ENCODE measurements at places on chromosomes 5 and 9. TPM values are rescaled to one million over a fixed set of nuclear protein-coding genes. Genes with fewer than 3 reads are reported as not detected.

The SPINK14 gene
- not detected for total RNA-seq

DNA sequence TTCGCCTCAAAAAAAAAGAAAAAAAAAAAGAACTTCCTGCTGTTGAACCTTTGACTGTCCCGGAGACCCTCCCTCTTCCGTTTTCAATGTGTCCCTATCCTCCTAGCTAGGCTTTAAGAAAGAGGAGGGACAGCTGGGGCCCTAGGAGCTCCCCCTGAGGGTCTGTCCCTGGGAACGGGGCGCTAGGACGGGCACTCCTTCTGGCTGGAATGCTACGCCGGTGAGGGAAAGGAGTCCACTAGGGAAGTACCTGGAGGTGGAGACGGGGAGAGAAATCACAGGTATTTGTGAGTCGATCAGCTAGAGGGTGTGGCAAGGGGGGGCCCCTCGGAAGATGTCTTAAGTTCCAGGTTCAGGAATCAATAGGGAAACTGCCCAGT is 4.6 kb downstream of the SIT1 start:
- H3K27me3 ChIP-seq: no peaks in the 10 kb centered on the region
- H3K27ac ChIP-seq: peak overlapping the region; percentile 94
- no peaks in the 10 kb centered on the region for H3K36me3 ChIP-seq

DNA sequence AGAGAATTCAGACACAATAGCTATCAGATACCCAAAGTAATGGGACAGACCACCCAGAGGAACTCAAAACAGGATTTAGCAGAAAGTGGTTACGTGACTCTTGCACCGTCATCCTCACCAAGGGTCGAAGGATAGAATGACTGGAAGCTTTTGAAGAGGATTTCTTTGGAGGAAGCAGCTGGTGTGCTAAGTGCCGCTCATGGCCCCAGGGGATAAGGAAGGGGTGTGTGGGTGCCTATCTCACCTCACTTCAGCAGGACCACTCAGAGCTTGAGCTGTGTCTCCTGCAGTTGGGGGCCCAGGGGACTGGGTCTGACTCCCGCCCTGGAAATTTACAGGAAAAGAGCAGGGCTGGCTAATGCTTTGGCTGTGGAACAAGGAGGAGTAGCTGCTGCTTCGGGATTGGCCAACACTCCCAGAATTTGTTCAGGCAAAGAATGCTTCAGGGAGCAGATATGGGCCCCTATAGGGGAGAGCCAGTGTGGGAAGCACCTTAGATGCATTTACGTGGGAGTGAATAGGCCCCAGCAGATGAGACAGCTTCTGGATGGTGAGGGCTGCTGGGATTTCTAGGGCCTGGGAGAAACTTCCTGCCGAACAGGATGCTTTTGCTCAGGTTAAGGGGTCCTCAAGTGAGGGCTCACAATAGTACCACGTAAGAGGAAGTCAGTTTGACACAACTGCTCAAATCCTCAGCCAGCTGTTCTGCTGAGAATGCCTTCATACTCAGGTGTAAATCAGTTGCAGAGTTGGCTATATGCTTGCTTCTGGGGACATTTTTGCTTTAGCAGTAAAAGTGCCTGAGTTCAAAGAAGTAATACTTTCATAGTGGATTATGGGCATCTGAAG is 29.1 kb upstream of the TOMM5 start:
- no peak for DNase-seq
- H3K27me3 ChIP-seq: peaks cover 10% of the 10 kb centered on the region
- no peaks in the 10 kb centered on the region for H3K4me1 ChIP-seq
- no peaks in the 10 kb centered on the region for H3K36me3 ChIP-seq
- no peak overlapping the region for H3K4me3 ChIP-seq

- H3K4me3 ChIP-seq: no peak overlapping the region
- no peak overlapping the region for H3K27ac ChIP-seq
- H3K36me3 ChIP-seq: no peaks in the 10 kb centered on the region
- DNase-seq: no peak
- no peaks in the 10 kb centered on the region for H3K27me3 ChIP-seq
Observed at GRCh38 chr9:3415906-3416305, 109.9 kb downstream of the RFX3 start.

DNA sequence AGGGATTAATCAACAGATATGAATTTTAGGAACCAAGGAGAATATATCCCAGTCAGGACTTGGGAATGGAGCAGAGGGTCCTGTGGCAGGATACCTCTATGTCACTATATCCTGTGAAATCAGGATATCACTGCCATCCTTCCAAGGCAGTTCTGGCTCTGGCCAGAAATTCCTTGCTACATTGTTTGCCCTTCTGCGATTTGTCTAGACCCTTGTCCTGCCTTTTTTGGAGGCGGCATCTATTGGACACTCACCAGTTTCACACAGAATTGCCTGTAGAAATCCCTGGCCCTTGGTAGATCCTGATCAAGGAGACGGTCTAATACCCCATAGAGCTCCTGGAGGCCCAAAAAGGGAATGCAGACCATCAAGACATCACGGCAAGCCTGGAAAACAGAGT is 71.2 kb downstream of the MROH2B start:
- H3K27me3 ChIP-seq: peaks cover 2% of the 10 kb centered on the region
- no peaks in the 10 kb centered on the region for H3K4me1 ChIP-seq
- DNase-seq: no peak
- no peak overlapping the region for H3K27ac ChIP-seq

The ACSL6 gene
- 1.5 TPM for total RNA-seq

GRCh38 chr5:72268753-72269410 is 51.2 kb downstream of the MRPS27 start:
- H3K4me1 ChIP-seq: peaks cover 4% of the 10 kb centered on the region
- no peak overlapping the region for H3K4me3 ChIP-seq
- H3K36me3 ChIP-seq: no peaks in the 10 kb centered on the region
- no peak overlapping the region for H3K27ac ChIP-seq
- peak; percentile 61 for DNase-seq
- H3K27me3 ChIP-seq: no peaks in the 10 kb centered on the region

DNA sequence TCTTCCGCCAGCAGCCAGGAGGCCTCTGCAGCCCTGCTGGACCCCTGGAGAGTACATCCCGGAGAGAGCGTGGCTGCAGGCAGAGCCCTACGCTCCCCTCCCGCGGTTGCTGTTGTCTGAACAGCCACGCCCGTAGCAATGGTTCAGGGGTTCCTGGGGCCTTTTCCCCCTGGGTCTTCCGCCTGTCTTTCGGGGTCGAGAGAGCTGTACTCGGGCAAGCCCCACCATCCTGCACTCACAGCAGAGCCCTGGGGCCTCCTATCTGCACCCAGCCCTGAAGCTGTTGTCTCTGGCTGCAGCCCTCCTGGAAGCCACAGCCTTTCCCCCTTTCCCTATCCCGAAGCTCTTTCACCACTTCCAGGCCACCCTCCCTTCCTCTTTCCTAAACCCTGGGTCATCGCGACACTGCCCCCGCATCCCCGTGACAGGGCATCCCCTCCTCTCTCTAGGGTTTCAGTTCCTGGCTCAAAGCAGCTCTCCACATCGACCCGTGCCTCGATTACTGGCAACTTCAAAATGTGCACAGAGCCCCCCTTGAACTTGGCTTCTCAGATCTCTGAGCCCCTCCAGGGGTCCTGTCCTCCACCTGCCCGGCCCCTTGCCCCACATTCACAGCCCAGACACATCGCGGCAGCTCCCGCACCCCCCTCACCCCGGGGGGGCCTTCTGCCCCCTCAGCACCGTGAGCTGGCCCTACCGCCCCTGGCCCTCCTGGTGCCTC is 43.9 kb upstream of the CEP72 start:
- no peaks in the 10 kb centered on the region for H3K36me3 ChIP-seq
- no peak for DNase-seq
- H3K27me3 ChIP-seq: peaks cover 19% of the 10 kb centered on the region
- no peak overlapping the region for H3K27ac ChIP-seq

- peaks cover 47% of the 10 kb centered on the region for H3K27me3 ChIP-seq
- no peaks in the 10 kb centered on the region for H3K4me1 ChIP-seq
- H3K27ac ChIP-seq: no peak overlapping the region
- DNase-seq: no peak
Observed at GRCh38 chr5:73282383-73282782, 109.4 kb downstream of the TMEM174 start.

DNA sequence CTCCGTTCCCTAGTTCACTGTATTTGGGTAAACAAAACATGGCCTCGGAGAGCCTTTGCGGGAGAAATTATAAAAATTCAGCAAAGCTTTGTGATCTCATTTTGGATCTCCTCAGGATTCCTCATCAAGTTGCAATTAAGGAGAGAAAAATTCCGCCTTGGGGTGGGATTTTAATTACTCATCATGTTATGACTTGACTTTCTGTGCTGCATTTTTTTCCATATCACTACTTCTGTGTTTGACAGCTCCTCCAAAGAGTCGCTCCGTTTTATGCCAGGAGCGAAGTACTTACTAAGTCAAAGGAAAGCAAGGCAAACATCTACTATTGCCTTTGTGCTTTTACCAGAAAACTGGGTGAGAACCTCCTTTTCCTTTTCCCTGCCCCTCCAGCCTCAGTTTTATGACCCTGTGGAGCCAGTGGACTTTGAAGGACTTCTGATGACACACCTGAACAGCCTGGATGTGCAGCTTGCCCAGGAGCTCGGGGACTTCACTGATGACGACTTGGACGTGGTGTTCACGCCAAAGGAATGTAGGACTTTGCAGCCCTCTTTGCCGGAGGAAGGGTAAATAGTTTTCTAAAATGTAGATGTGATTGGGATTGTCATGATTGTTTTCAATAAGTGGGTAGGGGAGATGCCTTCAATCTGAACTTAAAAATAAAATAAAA is 71.5 kb downstream of the DOCK8 start:
- no peaks in the 10 kb centered on the region for H3K27me3 ChIP-seq
- H3K4me1 ChIP-seq: peaks cover 30% of the 10 kb centered on the region
- no peak for DNase-seq
- no peak overlapping the region for H3K27ac ChIP-seq
- H3K36me3 ChIP-seq: peaks cover 26% of the 10 kb centered on the region
- H3K4me3 ChIP-seq: no peak overlapping the region

- no peak overlapping the region for H3K4me3 ChIP-seq
- H3K36me3 ChIP-seq: peaks cover 3% of the 10 kb centered on the region
- no peaks in the 10 kb centered on the region for H3K27me3 ChIP-seq
- H3K27ac ChIP-seq: no peak overlapping the region
Observed at GRCh38 chr9:137178939-137179630, 7.2 kb upstream of the TMEM210 start.

DNA sequence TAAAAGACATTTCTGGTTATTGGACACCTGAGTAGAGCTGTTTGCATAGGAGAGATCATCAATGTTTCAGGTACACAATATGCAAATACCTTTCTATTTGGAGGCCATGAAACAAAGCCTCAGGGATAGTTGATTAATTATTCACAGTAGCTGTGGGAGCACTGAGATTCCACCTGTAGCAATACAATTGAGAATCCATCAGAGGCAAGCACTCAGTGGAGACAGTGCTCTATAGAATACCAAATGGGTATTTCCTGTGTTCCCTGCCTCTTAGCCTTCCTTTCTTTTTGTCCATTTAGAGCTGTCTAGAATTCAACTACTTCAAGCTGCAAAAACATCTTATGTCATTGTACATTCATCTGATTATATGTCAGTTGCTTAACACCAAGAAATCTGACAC is 1754.0 kb upstream of the ACO1 start:
- H3K36me3 ChIP-seq: peaks cover 5% of the 10 kb centered on the region
- H3K27ac ChIP-seq: no peak overlapping the region
- no peak overlapping the region for H3K4me3 ChIP-seq
- no peak for DNase-seq
- H3K27me3 ChIP-seq: no peaks in the 10 kb centered on the region

- H3K27me3 ChIP-seq: no peaks in the 10 kb centered on the region
- H3K36me3 ChIP-seq: no peaks in the 10 kb centered on the region
- H3K27ac ChIP-seq: no peak overlapping the region
- H3K4me1 ChIP-seq: no peaks in the 10 kb centered on the region
- DNase-seq: no peak
Observed at GRCh38 chr9:14066831-14067230, 247.1 kb downstream of the NFIB start.

GRCh38 chr9:107875571-107875980 is 386.0 kb upstream of the KLF4 start:
- H3K27me3 ChIP-seq: peaks cover 2% of the 10 kb centered on the region
- H3K4me3 ChIP-seq: no peak overlapping the region
- H3K4me1 ChIP-seq: no peaks in the 10 kb centered on the region
- no peak for DNase-seq
- H3K27ac ChIP-seq: no peak overlapping the region
- no peaks in the 10 kb centered on the region for H3K36me3 ChIP-seq

The GRXCR2 gene
- total RNA-seq: not detected

DNA sequence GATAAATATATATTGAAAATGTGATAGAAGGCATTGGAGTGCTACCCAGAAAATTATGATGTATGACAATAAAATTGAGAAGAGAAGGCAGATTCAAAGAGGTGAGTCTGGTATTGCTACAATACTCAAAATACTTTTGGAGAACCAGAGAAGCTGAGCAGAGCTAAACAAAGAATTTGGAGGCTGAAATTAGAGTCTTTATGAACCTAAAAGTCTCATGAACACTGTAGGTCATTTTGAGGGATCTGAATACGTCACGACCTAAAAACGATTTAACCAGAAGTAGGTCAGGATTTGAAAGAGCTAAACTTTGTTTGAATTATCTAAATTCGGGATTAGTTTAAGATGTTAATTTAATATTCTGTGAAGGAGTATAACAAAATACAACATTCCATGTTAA is 182.4 kb upstream of the CDH9 start:
- H3K36me3 ChIP-seq: no peaks in the 10 kb centered on the region
- DNase-seq: no peak
- H3K4me1 ChIP-seq: no peaks in the 10 kb centered on the region
- H3K27me3 ChIP-seq: no peaks in the 10 kb centered on the region

DNA sequence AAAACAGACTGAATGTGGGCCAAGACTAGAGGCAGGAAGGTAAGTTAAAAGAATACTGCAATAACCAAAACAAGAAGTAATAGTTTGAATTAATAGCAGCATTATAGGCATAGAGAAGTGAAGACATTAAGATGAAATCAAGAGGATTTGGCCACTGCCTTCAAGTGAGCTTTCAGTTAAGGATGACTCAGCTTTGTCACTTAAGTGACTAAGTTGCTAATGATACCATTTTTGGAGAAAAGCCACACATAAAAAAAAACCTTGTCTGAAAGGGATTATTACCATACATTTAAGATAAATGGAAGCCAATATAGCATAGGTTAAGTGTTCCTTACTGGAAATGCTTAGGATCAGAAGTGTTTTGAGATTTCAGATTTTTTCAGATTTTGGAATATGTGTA is 57.0 kb downstream of the ECPAS start:
- no peaks in the 10 kb centered on the region for H3K27me3 ChIP-seq
- H3K27ac ChIP-seq: peak overlapping the region; percentile 63
- peak overlapping the region; percentile 56 for H3K4me3 ChIP-seq
- peaks cover 14% of the 10 kb centered on the region for H3K4me1 ChIP-seq

The SURF6 gene
- total RNA-seq: 23.9 TPM

DNA sequence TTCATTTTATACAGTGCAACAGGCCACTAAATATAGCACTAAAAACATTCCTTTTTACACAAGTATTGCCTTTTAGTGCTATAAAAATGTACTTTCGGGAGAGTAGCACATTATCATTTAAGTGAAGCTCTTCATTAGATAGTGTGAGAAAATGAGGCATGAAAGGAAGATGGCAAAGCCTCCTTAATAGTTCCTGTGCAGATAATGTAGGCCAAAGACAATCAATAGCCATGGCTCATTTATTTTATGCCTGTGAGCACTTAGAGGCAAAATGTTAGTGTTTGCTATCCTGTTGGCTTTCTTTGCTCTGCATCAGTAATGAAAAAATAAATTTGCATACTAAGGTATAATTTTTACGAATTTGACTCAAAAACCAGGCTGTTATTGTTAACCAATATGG is 929.5 kb upstream of the C9orf72 start:
- H3K27ac ChIP-seq: no peak overlapping the region
- no peak for DNase-seq
